ENCODE measurements at places on chromosomes 4 and X. TPM values are rescaled to one million over a fixed set of nuclear protein-coding genes. Genes with fewer than 3 reads are reported as not detected.

GRCh38 chrX:7119950-7120877 lies 27.3 kb upstream of the STS start:
- no peak for DNase-seq

GRCh38 chr4:10162341-10163000 lies 45.9 kb upstream of the WDR1 start:
- no peak for DNase-seq

The NEXMIF gene
- polyA plus RNA-seq: 0.37 TPM

GRCh38 chrX:38276089-38276488 lies 51.2 kb downstream of the RPGR start:
- no peak for DNase-seq

GRCh38 chrX:65689377-65689776 lies 21.9 kb downstream of the MSN start:
- no peak for DNase-seq

DNA sequence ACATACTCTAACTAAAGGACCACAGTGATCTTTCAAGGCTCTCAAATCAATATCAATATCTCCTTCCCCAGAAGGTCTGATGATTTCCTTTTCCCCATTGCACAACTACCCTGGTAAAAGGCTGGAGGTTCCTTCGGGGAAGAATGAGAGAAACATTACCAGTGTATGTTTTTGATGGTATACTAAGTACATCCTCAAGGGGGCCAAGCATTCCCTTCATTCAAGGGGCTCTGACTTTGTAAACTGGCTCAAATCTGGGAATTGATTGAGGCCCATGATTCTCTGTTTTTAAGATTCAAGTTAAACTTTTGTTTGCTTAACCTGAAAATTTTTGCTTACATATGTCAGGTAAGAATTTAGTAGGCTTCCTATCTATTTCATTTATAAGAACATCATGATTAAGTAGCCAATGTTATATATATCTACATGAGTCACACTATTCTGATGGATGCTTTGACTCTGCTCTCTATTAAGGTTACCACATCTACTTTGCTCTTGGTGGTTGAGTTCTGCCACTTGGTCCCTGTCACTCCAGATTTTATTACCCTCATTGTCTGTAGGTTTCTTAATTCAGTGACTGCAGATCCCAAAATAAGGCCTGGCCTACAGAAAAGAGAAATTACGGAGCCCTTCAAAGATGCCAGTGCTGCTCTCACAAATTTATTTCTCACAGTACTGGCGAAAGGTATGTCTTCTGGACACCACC lies 16.4 kb upstream of the GUCY1B1 start:
- no peak for DNase-seq

GRCh38 chr4:67934628-67935027 lies 28.7 kb downstream of the TMPRSS11A start:
- DNase-seq: no peak

DNA sequence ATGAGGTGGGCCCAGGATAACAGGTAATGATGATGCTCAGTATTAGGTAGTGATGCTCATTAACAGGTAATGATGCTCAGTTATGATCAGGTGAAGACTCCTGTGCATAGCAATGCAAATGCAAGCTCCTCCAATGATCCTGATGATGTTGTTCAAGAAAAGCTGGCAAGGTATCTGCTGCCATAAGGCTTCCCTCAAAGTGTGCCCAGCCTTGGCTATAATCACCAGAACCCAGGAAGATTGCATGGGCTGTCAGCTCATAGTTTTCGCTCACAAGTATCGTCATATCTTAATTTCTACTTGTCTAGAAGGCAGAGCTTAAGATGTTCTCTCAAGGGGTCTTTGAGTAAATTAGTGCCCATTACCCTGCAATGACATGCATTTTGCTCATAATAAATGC lies 366.2 kb upstream of the CLNK start:
- no peak for DNase-seq

- DNase-seq: no peak
Observed at GRCh38 chrX:21408307-21408706, 34.1 kb downstream of the CNKSR2 start.

The TLR8 gene
- polyA plus RNA-seq: 0.13 TPM

The SPOCK3 gene
- not detected for polyA plus RNA-seq

DNA sequence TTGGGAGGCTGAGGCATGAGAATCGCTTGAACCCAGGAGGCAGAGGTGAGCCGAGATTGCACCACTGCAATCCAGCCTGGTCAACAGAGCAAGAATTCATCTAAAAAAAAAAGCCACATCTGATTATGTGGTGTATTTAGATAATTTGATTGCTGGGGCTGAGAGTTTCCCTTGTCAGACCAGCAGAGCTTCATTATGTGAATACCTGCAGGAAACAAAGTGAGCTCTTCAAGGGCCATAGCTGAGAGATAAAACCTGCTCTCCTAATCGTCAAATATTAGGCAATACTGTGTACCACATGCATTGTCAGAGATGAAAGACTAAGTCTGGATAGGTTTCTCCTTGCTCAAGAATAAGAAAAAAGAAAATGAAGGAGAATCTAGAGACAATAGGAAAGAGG lies 800.0 kb upstream of the IGFBP7 start:
- DNase-seq: no peak

- DNase-seq: no peak
Observed at GRCh38 chr4:126209147-126209546, 894.4 kb downstream of the FAT4 start.
